Skin of body (tissue), 3 donors: ENCODE measurements at places on chromosomes 5 and 9.

DNA sequence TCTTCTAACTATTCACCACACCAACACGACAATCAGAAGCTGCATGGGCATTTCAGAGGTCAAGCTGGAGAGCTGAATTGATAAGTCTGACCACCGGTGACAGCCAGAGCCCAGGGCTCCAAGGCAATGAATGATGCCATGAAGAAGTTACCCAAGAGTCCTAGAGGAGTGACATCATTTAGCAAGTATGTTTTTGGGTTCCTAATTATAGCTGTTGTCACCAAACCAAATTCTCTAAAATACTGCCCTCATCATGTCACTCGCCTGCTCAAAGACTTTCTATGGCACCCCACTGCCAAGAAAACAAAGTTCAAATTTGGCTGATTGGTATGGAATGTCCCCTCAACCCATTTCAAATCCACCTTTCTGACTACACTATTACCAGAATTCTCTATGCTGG, 235.1 kb downstream of the SPOCK1 start:
- DNase-seq = no peak

- no peak for DNase-seq
Observed at GRCh38 chr5:54834121-54834842, 151.1 kb downstream of the ESM1 start.

GRCh38 chr5:124599028-124599973, 147.1 kb downstream of the ZNF608 start:
- DNase-seq = peak; percentile 12

GRCh38 chr5:168960497-168960896, 340.4 kb downstream of the SLIT3 start:
- no peak for DNase-seq
